ENCODE measurements at places on chromosomes 5 and 9.
A peak's percentile ranks its signal among the peaks of the same experiment; 100 is the strongest.

- peak; percentile 60 for DNase-seq
Observed at GRCh38 chr5:8908055-8908683, 637.7 kb downstream of the SEMA5A start.

DNA sequence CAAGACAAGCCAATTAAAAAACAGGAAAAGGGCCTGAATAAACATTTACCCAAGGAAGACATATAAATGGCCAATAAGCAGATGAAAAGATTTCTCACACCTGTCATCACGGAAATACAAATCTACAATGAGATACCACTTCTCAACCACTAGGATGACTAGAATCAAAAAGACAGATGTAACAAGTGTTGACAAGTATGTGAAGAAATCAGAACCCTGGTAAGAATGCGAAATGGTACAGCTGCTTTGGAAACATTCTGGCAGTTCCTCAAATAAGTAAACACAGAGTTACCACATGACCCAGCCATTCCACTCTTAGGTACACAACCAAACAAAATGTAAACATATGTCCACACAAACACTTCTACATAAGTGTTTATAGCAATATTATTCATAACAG, 32.5 kb downstream of the LEAP2 start:
- peak; percentile 91 for DNase-seq

DNA sequence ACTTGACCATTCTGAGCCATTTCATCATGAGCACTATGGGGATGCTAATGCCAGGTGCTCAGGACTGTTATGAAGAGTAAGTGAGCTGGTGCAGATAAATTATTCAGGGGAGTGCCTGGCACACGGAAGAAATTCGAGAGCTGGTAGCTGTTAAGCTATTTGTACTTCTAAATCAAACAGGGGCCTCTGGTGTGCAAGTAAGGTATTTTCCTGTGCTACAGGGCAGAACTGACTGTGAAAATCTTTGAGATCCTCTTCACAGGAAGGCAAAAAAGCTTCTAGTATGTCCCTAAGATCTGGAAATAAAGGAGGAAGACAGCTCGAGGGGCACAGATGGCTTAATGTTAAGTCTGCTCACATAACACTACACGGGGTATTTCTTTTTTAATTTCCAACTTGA, 106.3 kb upstream of the SPOCK1 start:
- DNase-seq = no peak

DNA sequence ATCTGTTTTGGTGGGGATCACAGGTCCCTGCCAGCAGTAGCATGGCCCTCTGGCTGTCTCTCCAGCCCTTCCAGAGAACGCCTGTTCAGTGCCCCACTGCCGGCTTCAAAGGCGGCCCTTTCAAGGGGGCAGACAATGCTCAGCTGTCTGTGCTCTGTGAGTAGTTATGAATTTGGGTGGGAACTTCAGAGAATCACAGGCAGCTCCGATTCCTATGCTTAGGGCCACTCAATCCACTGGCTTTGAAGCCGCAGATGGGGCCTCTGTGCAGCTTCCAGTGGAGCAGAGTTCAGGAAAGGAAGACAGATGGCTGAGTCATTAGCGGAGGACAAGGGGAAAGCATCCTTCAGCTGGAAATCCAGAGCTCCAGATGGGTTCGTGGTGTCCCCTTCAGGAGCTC, 42.4 kb downstream of the NKX2-5 start:
- no peak for DNase-seq

- DNase-seq = no peak
Observed at GRCh38 chr9:126667190-126668055, 53.7 kb downstream of the LMX1B start.

DNA sequence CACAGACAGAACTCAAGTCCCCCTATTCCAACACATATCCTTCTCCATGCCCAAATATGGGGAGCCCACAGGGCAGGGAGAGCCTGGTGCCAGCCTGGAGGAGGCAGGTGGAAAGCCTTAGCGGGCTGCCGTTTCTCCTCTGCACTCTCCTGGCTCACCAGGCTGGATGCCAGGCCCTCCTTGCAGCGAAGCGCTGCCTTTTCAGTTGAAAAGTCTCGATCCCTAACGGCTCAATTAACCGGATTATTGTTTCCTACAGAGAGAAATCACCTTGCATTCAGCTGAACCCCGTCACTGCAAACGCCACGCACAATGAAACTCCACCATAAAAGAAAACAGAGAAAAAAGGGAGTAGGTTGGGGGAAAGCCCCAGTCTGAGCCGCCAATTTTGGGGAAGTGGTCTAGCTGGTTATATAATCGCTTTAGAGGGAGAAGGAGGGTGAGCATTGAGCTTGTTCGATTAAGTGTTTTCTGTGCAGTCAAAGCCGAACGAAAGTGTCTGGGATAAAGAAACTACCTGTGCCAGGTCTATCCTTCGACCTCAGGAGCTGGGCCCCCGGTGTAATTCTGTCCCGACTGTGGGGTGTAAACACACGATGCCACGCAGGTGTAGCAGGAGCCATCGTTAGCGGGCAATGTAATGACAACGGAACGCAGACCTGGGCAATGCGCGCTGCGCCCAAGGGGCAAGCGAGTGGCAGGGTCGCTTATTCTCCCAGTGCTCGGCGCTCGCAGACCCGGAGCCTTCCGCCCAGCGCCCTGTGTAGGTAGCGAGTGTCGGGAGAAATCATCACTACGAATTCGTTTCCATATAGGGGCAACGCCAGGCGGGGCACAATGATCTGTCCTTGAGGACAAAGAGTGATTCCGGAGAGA, 3.8 kb downstream of the BARHL1 start:
- DNase-seq = no peak

DNA sequence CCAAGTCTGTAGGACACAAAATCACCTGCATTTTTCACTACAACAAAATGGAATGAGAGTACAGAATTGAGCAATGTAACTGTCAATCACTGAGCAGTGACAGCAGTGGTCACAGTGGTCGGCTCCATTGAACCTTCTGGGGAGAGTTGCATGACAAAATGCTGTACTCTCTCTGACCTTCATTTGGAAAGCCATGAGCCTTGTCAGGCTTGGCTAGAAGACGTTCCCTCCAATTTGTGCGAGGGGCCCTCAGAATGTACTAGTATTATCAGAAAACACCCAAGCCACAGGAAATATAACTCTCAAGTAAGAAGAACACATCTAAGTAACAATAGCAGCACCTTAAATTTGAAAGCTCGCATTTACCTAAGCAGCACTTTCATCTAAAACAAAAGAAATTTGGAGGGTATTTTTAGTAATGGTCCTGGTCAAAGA, 425.6 kb upstream of the MEF2C start:
- DNase-seq = no peak

DNA sequence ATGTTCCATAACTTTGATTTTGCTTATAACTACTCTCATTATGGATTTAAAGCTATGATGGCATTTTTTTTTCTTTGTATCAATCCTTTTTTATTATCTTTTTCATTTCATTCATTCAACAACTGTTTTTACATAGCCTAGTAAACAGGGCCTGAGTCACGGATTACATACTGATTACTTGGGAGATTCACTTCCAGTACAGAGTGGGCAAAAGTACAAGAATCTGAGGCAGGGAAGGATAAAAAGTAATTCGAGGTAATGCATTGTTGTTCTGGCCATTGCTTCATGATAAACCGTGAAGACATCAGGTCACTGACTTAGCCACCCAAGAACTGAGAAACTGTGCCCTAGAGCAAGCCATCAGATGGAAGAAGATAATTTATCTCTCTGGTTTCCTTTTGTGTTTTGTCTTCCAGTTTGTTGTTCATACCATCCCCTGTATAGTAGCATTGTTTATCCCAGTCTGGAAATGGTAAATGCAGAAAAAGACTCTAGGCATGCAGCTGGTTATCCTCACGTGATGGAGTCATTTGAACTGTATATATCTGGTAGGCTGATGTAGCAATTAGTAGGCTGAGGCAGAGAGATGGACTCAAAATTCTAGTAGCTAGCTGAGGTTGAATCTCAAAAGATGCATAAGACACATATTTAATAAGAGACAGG, 145.6 kb downstream of the CNTLN start:
- peak; percentile 7 for DNase-seq

DNA sequence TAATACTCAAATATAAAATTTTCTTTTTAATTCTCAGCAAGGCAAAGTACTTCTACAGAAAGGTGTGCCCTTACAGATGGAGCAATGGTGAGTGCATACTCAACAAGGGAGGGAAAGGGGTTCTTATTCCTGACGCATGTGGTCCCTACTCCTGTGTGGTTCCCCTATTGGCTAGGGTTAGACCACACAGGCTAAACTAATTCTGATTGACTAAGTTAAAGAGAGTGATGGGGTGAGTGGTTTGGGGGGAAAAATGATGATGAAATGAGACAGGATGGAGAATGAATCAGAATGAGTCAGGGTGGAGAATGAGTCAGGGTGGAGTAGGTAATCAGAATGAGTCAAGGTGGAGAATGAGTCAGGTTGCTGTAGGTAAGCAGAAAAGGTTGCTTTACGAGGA, 22.9 kb upstream of the HMGCS1 start:
- no peak for DNase-seq

DNA sequence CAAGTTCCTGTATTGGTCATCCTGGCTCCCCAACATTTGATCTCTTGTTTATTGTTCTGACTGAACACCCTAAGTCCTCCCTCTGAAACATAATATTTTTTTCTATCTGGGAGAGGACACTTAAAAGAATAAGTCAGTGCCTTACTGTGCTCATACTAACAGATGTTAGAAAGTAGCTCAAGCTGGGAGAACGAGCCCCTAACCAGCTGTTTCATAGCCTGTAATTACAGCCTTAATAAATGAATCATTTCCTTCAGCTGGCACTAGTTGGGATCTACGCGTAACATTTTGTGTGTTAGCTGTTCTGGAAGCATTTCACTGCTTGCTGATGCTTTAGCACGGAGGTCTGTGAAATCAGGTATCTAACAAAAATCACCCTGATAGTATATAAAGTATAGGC, 345.9 kb upstream of the RIOK2 start:
- no peak for DNase-seq

DNA sequence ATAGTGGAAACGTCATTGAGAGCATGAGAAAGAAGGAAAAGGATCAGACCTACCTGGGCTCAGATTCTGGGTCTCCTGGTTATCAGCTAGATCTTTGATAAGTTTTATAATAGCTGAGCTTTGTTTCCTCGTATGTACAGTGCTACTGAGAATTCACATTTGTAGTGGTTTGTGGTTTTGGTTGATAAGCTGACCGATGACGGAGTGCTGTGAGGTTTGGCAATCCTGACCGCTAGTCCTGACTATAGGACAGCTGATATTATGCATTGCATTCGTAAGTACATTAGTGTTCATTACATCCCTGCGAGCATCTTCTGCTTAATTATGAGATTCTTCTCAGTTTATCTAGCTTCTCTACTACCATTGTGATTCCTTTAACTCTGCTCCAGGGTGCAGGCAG, 190.7 kb upstream of the SLC27A6 start:
- DNase-seq = peak; percentile 75

- peak; percentile 48 for DNase-seq
Observed at GRCh38 chr9:80485420-80486250, 913.9 kb downstream of the TLE4 start.

DNA sequence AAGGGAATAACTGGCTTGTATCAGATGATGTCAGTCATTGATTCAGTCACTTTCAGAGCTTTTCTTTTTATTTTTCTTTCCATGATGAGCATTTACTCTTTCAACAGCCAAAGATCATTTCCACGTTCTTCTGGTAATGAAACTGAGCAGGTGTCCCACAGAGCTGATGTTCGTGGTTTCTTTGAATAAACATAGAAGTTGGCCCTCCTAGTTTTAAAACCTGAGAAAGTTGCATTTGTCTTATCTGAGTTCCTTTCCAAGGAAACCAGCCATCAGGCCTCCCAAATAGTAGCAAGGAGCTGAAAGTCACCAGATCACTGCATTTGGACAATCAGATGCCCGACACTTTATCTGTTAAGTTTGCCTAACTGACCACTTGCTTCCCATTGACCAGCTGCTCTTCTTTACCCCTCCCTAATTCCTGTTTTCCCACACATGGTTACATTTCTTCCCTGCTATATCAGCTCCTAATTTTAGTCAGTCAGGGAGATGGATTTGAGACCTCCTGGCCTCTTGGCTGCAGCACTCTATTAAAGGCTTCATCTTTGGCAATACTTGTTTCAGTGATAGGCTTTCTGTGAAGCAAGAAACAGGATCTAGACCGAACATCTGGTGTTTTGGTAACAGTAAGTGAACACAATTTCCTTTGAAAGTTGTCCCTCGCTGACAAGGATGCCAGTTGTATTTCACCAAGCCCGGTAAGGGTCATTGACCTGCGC, 420.8 kb downstream of the CHSY3 start:
- DNase-seq = no peak

- DNase-seq = no peak
Observed at GRCh38 chr9:129400971-129401622, 219.8 kb downstream of the C9orf50 start.

GRCh38 chr9:21078702-21079101, 960 bp upstream of the IFNB1 start:
- DNase-seq = no peak

DNA sequence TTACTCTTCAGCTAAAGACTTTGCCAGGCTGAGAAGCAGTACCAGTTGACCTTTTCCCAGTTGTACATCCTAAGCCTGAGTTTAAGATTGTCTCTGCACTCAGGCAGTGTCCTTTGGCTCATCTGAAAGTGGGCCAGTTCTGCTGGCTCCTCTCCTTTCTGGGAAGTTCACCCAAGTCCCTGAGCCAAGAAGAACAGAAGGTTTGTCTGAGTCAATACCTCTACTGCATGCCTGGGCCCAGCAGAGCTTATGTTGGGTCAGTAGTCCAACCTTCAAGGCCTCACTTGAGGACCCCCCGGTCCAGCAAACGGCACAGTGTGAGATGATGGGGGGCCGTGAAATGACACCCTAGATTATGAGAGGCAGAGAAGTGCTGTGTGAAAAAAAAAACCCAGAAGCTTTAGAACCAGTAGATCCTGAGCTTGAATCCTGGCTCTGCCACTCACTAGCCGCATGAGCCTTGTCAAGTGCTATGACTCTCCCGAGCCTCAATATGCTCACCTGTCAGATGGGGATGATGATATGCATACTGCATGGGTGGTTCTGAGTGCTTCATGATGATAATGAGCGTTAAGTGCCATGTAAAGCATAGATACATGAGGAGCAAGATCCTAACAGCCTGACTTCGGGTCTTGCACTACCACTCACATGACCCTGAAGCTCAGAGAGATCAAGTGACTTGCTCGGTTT, 156.0 kb downstream of the MACROH2A1 start:
- no peak for DNase-seq

DNA sequence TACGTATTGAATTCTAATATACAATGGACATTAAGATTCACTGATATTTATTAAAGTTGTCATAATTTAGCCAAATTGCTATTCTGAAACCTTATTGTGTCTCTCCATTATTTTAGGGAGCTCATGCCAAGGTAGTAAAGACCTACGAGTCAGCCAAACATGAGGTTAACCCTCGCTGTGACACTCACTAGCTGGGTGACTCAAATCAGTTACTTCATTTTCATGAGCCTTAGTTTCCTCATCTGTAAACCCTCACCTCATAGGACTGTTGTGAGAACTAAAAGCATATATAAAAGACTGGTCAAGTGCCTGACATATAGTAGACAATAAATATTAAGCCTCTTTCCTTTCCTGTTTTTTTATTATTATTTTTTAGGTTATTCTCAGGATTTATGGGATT, 44.0 kb upstream of the PCA3 start:
- DNase-seq = no peak

DNA sequence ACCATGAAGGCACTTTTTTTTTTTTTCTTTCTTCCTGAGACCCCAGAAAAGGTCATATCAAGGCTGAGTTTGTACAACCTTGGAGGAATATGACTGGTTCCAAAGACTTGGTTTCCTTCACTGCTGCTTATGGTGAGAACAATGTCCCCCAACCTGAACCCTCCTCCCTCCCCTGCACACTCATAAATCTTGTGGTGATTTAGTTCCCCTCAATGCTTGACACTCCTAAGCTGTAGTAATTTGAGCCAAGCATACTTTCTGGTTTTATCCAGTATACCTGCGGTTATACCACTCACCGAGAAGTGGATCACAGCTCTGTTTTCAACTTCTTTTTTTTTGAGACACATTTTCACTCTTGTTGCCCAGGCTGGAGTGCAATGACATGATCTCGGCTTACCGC, 149.9 kb upstream of the KLF4 start:
- no peak for DNase-seq
